ENCODE measurements at places on chromosomes 2 and 18.

DNA sequence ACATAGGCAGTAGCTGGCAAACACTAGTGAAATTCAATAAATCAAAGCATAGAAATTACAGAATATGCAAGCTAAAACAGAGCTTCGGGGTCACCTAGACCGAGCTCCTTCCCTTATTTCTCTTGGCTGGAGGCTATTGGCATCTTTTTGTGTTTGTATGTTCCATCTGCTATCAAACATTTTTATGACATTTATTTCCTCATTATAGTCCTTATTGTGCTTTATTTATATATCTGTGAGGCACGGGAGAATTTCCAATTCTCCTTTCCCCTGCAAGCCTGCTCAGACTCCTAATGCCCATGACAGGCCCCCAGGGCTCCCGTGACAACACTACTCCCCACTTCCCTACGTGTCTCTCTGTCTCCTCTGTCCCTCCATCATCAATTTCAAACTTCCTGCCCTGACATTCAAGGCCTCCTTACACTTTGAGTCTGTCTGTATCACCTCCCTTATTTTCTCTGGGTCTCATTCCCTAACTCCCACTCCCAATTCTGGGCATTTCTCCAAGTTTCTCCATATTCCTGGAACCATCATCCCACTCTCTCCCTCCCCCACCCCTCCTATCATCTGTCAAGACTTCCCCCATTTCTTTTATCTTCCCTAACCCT is 316.9 kb downstream of the OSR1 start:
- DNase-seq, result no peak

DNA sequence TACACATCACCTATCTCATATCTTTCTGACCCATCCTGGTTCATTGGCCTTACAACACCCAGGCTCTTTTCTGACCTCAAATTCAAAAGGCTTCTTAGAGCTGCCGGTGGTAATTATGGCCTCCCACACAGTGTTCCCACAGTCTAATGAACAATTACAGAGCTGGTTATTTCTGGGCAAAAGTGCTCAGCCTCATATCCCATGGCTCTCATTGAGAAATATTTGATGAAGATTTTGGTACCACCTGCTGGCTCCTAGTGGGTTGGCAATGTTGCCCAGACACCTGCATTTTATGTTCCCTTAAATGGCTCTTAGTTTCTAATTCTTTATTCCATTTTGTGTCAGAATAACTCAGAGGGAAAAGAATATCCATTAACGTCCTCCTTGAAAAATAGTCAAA is 20.1 kb upstream of the SCYGR2 start:
- no peak for DNase-seq

DNA sequence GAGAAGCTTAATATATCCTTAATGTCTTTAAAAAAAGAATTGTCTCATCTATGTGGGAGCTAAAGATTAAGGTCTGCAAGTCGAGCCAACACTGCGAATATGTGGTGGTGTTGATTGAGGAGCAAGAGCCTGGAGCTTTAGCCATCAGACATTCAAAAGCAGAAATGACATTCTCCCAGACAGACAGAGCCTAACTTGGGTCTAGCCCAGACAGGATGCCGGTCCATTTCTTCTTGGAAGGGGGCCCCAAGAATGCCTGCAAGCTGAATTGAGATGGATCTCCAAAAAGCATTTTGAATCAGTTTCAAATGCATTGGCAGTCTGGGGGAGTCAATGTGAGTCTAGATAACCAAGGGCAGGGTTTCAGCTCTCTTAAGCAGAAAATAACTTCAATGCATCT is 30.1 kb upstream of the EML4 start:
- no peak for DNase-seq

- no peak for DNase-seq
Measured at GRCh38 chr2:59850554-59850953, 702.9 kb downstream of the BCL11A start.

GRCh38 chr2:172472446-172473033 is 45.2 kb downstream of the ITGA6 start:
- DNase-seq, result no peak

DNA sequence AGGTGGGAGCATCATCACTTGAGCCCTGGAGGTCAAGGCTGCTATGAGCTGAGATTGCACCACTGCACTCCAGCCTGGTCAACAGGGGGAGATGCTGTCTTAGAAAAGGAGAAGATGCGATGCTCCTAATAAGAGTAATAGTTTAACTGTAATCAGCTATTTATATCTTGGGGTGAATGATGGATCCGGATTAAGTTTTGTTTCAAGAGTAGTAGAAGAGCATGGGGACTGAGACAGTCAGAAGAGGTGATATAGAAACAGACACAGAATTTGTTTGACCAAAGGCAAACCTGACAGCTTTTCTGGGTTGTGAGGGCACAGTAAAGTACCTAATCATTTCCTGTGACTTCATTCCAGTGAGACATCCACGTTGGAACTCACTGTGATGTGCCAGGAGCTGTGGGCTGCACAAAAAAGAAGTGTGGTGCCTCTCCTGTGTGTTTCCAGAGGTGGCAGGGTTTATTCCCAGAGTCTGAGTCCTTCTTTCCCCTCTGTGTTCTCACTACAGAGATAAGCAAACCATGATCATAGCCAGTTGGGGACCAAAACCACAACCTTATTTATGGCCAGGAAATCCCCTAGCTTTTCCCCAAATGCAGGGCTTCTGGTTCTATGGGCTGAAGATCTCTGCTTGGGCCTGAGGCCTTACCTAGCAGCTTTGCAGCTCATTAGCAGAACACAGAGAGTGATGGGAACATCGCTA is 113.7 kb downstream of the XRCC5 start:
- DNase-seq, result peak; percentile 41

DNA sequence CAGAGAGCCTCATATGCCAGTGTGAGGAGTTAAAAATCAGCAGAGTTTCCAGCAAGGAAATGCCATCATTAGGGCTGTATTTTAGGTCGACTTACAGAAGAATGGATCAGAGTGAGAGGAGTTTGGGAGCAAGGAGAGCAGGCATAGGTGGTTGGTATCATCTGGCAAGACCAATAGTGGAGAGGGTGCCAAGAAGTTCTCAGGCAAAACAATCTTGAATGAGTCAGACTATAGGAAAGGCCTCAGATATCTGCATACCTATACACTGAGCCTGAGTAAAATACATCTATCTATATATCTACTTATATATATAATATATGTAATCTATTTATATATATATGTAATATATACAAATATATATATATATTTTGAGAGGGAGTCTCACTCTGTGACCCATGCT is 57.3 kb downstream of the TMEFF2 start:
- no peak for DNase-seq
